T-helper 2 cell treated with Interferon-gamma antibody and Interleukin-4, amounts not matched to agents 100 ng/mL and 5 ng/mL, for 36 hours (primary cell): ENCODE measurements at places on chromosomes 16 and 17. TPM values are rescaled to one million over a fixed set of nuclear protein-coding genes. Genes with fewer than 3 reads are reported as not detected.

Gene KREMEN2
- total RNA-seq, result not detected in 2 replicates

Gene KRT40
- not detected in 2 replicates for total RNA-seq

Gene SLC2A4
- 0.07 TPM in 1 of 2 replicates, not detected in the other for total RNA-seq

Gene TBC1D3I
- 0.77 and 0.84 TPM in 2 replicates for total RNA-seq

Gene HOXB1
- total RNA-seq, result not detected in 2 replicates

Gene PLCD3
- total RNA-seq, result 2.6 and 3.5 TPM in 2 replicates

Gene TMEM107
- 26.1 and 26.4 TPM in 2 replicates for total RNA-seq

Gene CCL4
- total RNA-seq, result 7.5 and 8.0 TPM in 2 replicates

Gene CDC42EP4
- total RNA-seq, result 1.2 and 1.6 TPM in 2 replicates

Gene ZFPM1
- total RNA-seq, result 10.8 and 11.5 TPM in 2 replicates

Gene MED13
- total RNA-seq, result 60.7 and 62.4 TPM in 2 replicates

Gene ALDH3A1
- not detected in 2 replicates for total RNA-seq

Gene VPS35
- 80.8 and 88.2 TPM in 2 replicates for total RNA-seq

Gene SENP3
- 50.9 and 55.3 TPM in 2 replicates for total RNA-seq

Gene KDM6B
- total RNA-seq, result 13.8 and 13.9 TPM in 2 replicates

Gene TBC1D3C
- 0.18 TPM in 1 of 2 replicates, not detected in the other for total RNA-seq

Gene KRTAP16-1
- total RNA-seq, result not detected in 2 replicates

Gene HOXB5
- 0.07 TPM in 1 of 2 replicates, not detected in the other for total RNA-seq

Gene SNN
- 11.8 TPM in 2 replicates for total RNA-seq

Gene CALCOCO2
- total RNA-seq, result 116 and 129 TPM in 2 replicates

Gene DNAI2
- total RNA-seq, result 0.36 and 0.50 TPM in 2 replicates

Gene SLFN11
- total RNA-seq, result 86.6 and 88.2 TPM in 2 replicates
